Naive thymus-derived CD4-positive, alpha-beta T cell (primary cell): ENCODE measurements at places on chromosomes 5 and 9. TPM values are rescaled to one million over a fixed set of nuclear protein-coding genes. Genes with fewer than 3 reads are reported as not detected.

GRCh38 chr9:125126019-125126746 is 17.1 kb downstream of the SCAI start:
- peak overlapping the region; percentile 27 for H3K27ac ChIP-seq
- DNase-seq = peak; percentile 93
- H3K4me3 ChIP-seq = no peak overlapping the region
- no peaks in the 10 kb centered on the region for H3K27me3 ChIP-seq

- no peak overlapping the region for H3K27ac ChIP-seq
- H3K4me1 ChIP-seq = no peaks in the 10 kb centered on the region
- no peaks in the 10 kb centered on the region for H3K36me3 ChIP-seq
- H3K4me3 ChIP-seq = no peak overlapping the region
Measured at GRCh38 chr9:36276781-36277181, 18.5 kb upstream of the GNE start.

DNA sequence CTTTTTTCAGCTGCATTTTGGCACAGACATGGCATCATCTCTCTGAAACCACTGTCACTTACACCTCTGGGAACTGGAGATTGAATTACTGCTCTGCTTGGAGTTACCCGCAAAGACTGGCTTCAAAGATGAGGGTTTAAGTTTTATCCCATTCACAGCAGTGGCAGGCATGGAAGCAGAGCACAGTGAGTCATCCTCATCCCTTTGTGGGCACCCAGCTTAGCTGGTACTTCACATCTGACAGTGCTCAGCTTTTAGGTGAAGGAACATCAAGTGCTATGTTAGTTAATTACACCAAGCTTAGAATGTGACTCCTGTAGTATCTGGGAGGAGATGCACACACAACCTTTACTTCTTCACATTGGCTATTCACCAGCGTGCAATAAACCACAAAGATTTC is 24.8 kb upstream of the ALDH1A1 start:
- no peaks in the 10 kb centered on the region for H3K36me3 ChIP-seq
- no peak for DNase-seq
- H3K4me1 ChIP-seq = no peaks in the 10 kb centered on the region

The FOXD4L4 gene
- total RNA-seq = not detected

DNA sequence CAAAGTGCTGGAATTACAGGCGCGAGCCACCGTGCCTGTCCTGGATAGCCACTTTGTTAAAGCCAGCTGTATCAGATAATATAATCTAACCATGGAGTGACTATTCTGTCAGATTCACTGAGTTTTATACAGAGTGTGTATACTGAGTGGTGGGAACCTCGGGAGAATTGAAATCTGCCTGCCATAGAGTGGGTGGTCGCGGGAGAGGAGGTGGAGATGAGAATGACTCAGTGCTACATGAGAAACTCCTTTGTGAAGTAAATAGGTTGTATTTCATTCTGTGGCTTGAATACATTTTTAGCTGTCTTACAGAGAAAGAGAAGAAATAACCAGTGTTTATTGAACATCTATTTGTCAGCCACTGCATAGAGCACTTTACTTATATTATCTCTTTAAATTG is 26.4 kb downstream of the ATP6V0E1 start:
- no peaks in the 10 kb centered on the region for H3K36me3 ChIP-seq
- no peaks in the 10 kb centered on the region for H3K27me3 ChIP-seq
- H3K4me1 ChIP-seq = no peaks in the 10 kb centered on the region
- no peak overlapping the region for H3K27ac ChIP-seq
- no peak overlapping the region for H3K4me3 ChIP-seq
- DNase-seq = peak; percentile 36

GRCh38 chr9:38092200-38092524 is 23.1 kb upstream of the SHB start:
- H3K27me3 ChIP-seq = no peaks in the 10 kb centered on the region
- H3K27ac ChIP-seq = no peak overlapping the region
- no peaks in the 10 kb centered on the region for H3K36me3 ChIP-seq
- H3K4me3 ChIP-seq = no peak overlapping the region
- no peaks in the 10 kb centered on the region for H3K4me1 ChIP-seq
- DNase-seq = no peak

The KCNN2 gene
- total RNA-seq = not detected

DNA sequence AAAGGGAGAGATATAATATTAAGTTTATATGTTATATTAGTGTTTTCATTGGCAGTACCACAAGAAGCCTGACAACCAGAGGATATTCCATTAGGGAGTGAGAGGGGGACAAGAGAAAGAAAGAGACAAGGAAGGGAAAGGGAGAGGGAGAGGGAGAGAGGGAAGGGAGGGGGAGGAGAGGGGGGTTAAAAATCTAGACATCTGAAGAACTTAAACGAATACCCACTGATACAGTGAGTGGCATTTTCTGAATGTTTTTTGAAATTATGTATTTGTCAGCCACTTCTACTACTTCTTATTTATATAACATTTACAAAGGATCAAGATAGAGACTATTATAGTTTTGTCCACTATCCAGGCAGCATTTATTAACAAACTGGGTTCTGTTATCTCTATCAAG is 11.6 kb upstream of the CEP120 start:
- no peaks in the 10 kb centered on the region for H3K27me3 ChIP-seq
- no peaks in the 10 kb centered on the region for H3K4me1 ChIP-seq
- H3K36me3 ChIP-seq = no peaks in the 10 kb centered on the region
- H3K4me3 ChIP-seq = no peak overlapping the region
- no peak for DNase-seq

- no peaks in the 10 kb centered on the region for H3K36me3 ChIP-seq
- H3K27me3 ChIP-seq = no peaks in the 10 kb centered on the region
- no peak overlapping the region for H3K27ac ChIP-seq
- no peak for DNase-seq
- no peak overlapping the region for H3K4me3 ChIP-seq
Measured at GRCh38 chr5:103480246-103480645, 82.3 kb downstream of the NUDT12 start.

DNA sequence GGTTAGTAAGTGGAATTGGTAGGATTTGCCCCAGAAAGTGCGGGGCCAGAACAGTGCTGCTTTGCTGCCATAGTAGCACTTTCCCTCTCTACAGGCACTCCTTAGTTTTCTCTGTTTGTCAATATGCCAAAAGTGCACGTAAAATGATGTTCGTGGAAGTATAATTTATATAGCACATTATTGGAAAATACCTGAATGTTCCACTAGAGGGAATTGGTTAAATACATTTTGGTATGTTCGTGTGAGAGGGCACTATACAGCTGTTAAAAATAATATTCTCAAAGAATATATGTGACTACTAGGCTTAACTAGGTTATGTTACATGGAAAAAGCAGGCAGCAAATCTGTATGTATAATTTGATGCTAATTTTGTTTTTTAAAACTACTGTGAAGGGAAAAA is 184.0 kb upstream of the GDNF start:
- H3K4me1 ChIP-seq = no peaks in the 10 kb centered on the region
- H3K27me3 ChIP-seq = no peaks in the 10 kb centered on the region
- H3K27ac ChIP-seq = no peak overlapping the region
- no peak overlapping the region for H3K4me3 ChIP-seq

The SOHLH1 gene
- not detected for total RNA-seq

GRCh38 chr5:3077684-3078083 is 326.2 kb upstream of the IRX2 start:
- no peak overlapping the region for H3K4me3 ChIP-seq
- H3K27ac ChIP-seq = no peak overlapping the region
- no peaks in the 10 kb centered on the region for H3K27me3 ChIP-seq
- no peaks in the 10 kb centered on the region for H3K36me3 ChIP-seq

The SLC34A3 gene
- not detected for total RNA-seq

The PCDHGA10 gene
- total RNA-seq = 0.11 TPM

- no peaks in the 10 kb centered on the region for H3K27me3 ChIP-seq
- DNase-seq = no peak
- H3K27ac ChIP-seq = no peak overlapping the region
- H3K36me3 ChIP-seq = no peaks in the 10 kb centered on the region
Measured at GRCh38 chr5:97355775-97356174, 172.7 kb upstream of the RIOK2 start.

- H3K27me3 ChIP-seq = no peaks in the 10 kb centered on the region
- no peaks in the 10 kb centered on the region for H3K36me3 ChIP-seq
- H3K27ac ChIP-seq = peak overlapping the region; percentile 78
Measured at GRCh38 chr9:128159522-128159783, 612 bp upstream of the BBLN start.

GRCh38 chr5:61167382-61167781 is 5.1 kb upstream of the SMIM15 start:
- H3K36me3 ChIP-seq = no peaks in the 10 kb centered on the region
- no peak for DNase-seq

The ST8SIA4 gene
- 53.7 and 54.5 TPM in 2 replicates for total RNA-seq

The CDKN2B-AS1 gene
- total RNA-seq = 0.61 TPM

- H3K27ac ChIP-seq = no peak overlapping the region
- no peak overlapping the region for H3K4me3 ChIP-seq
- no peaks in the 10 kb centered on the region for H3K36me3 ChIP-seq
Measured at GRCh38 chr9:113872485-113873143, 3.5 kb upstream of the ZNF618 start.

- no peaks in the 10 kb centered on the region for H3K36me3 ChIP-seq
- no peak overlapping the region for H3K4me3 ChIP-seq
- no peak for DNase-seq
- H3K27ac ChIP-seq = no peak overlapping the region
Measured at GRCh38 chr9:13295556-13295955, 16.1 kb upstream of the MPDZ start.

DNA sequence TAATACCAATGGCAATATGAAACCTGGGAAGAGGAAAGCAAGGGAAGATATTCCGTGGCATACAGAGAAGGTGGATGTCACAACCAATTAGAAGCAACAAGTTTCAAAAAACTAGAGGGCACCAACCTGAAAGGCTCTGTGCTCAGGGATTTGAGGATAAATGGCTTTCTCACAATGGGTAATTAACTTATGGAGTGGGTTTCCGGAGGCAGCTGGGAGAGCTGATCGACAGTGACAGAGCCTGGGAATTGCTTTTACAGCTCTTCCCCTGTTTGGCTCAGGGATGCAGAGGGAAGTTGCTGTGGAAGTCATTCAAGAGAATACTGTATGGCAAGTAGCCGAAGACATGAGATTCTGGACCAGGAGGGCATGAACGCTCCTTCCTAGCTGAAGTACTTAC is 237.0 kb downstream of the KIF4B start:
- DNase-seq = no peak
- no peaks in the 10 kb centered on the region for H3K4me1 ChIP-seq
- no peak overlapping the region for H3K27ac ChIP-seq
- no peaks in the 10 kb centered on the region for H3K27me3 ChIP-seq
- no peaks in the 10 kb centered on the region for H3K36me3 ChIP-seq
- no peak overlapping the region for H3K4me3 ChIP-seq

The SLC25A48 gene
- not detected in 2 replicates for total RNA-seq

The SKP1 gene
- total RNA-seq = 268 TPM

The PCDHGA2 gene
- not detected for total RNA-seq

DNA sequence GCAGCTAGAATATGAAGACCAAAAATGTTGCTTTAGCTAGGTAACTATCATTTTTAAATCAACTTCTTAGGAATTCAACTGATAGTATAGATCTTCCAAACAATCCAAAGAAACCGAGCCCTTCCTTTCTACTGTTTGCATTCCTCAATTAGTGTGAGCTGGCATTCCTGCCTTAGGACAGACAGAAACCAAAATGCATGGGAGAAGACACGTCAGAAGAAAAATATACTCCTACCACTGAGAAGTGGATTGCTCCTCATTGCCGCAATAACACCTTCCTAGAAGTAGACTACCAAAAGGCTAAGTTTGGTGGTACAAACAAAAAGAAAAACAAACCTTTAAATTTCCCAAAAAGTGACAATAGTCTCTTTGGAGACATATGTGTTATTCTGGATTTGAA is 440.0 kb downstream of the SEMA5A start:
- H3K27ac ChIP-seq = no peak overlapping the region
- no peaks in the 10 kb centered on the region for H3K36me3 ChIP-seq
- H3K4me3 ChIP-seq = no peak overlapping the region
- no peaks in the 10 kb centered on the region for H3K27me3 ChIP-seq

DNA sequence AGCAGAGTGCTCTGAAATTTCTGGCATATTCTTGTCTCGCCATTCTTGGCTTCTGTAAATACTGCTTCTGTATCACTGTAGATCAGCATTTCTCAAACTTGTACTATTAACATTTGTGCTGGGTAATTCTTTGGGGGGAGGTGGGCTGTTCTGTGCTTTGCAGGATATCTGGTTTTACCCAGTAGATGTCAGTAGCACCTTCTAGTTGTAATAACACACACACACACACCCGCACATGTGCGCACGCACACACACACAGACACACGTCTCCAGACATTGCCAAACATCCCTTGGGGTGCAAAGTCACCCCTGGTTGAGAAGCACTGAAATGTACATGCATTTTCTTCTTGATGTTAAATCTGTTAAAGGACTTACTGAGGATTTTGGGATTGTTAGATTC is 304.1 kb downstream of the MAT2B start:
- H3K4me3 ChIP-seq = no peak overlapping the region
- no peaks in the 10 kb centered on the region for H3K36me3 ChIP-seq
- no peak for DNase-seq
- H3K27me3 ChIP-seq = no peaks in the 10 kb centered on the region
- no peak overlapping the region for H3K27ac ChIP-seq
- no peaks in the 10 kb centered on the region for H3K4me1 ChIP-seq

DNA sequence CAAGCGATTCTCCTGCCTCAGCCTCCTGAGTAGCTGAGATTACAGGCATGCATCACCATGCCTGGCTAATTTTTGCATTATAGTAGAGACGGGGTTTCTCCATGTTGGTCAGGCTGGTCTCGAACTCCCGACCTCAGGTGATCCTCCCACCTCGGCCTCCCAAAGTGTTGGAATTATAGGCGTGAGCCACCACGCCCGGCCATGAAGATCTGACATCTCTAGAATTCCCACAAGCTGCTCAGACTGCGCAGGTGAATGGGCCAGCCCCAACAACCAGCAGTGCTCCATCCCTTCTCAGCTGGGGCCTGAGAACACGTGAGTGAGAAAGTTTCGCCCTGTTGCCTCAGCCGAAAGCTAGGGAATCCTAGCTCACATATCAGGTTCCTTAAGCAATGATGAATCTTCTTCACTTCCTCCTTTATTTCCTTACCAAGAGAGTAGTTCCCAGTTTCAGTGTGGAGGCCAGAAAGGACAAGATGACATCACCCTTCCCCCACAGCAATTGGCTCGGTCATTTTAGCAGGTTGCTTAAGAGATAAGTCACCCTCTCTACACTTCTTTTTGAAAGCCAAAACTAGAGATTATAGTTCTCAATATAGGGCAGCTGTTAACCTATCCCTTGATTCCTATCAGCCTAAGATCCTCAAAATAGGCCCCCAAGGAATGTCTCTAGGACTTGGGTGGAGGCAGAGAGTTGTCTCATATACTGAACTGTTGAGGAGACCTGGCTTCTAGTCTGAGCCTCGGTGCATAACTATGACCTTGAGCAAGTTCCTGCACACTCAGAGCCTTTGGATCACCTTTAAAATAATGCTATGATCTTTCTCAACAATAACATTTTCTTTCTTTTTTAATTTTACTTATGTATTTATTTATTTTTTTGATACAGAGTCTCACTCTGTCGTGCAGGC is 23.9 kb upstream of the PPP2CA start:
- no peaks in the 10 kb centered on the region for H3K4me1 ChIP-seq
- no peaks in the 10 kb centered on the region for H3K27me3 ChIP-seq
- H3K4me3 ChIP-seq = no peak overlapping the region
- no peaks in the 10 kb centered on the region for H3K36me3 ChIP-seq
- H3K27ac ChIP-seq = no peak overlapping the region
- no peak for DNase-seq

The AFAP1L1 gene
- 0.08 TPM for total RNA-seq

- H3K36me3 ChIP-seq = no peaks in the 10 kb centered on the region
- DNase-seq = no peak
- H3K4me3 ChIP-seq = no peak overlapping the region
Measured at GRCh38 chr5:140148508-140148907, 22.8 kb downstream of the IGIP start.

The TRIM36 gene
- 0.12 TPM in 1 of 2 replicates, not detected in the other for total RNA-seq

The PLAC8L1 gene
- 0.88 TPM for total RNA-seq
